ENCODE measurements at places on chromosomes 11 and 22.

DNA sequence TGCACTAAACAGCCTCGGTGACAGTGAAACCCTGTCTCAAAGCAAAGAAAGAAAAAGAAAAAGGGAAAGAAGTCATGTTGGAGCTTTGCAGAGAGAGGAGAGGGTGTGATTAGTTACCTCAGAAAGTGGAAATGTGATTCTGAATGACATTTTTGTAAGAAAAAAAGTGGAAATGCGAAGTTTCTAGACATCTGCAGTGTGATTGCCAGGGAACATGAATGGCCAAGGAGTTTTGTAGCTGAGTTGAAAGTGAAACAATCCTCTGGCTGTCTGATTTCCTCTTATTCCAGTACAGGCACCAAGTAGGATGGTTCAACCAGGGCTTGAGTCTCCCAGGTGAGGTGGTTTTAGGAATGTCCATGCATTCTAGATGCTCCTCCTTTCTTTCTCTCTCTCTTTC is 17.8 kb upstream of the SYVN1 start:
- DNase-seq = no peak

- no peak for DNase-seq
These were observed 382.1 kb downstream of the MN1 start for GRCh38 chr22:27419473-27419872.

DNA sequence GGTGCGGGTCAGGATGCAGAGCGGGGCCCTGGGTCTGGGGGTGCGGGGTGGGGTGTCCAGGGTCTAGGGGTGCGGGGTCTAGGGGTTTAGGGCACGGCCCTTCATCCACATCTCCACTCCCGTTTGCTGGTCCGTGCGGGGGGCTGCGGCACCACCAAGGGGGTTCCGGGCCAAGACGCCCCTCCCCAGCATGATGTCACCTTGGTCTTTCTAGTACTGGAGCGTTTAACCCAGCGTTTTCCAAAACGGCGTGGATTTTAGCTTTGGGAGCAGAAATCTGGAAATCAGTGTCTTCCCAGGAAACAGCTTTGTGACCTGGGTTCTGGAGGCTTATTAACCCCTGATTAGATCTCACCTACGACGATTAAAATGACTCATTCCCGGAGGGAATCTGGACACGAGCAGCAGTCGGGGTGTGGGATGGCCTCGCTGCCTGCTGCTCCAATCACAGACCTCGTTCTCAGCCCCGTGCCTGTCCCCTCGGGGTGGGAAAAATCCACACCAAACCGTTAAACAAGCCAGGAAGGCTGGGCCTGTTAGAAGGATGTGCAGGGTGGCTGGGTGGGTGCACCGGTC is 759 bp downstream of the AP2A2 start:
- DNase-seq = no peak

- no peak for DNase-seq
These were observed 55.5 kb downstream of the IGSF9B start for GRCh38 chr11:133901316-133901715.

DNA sequence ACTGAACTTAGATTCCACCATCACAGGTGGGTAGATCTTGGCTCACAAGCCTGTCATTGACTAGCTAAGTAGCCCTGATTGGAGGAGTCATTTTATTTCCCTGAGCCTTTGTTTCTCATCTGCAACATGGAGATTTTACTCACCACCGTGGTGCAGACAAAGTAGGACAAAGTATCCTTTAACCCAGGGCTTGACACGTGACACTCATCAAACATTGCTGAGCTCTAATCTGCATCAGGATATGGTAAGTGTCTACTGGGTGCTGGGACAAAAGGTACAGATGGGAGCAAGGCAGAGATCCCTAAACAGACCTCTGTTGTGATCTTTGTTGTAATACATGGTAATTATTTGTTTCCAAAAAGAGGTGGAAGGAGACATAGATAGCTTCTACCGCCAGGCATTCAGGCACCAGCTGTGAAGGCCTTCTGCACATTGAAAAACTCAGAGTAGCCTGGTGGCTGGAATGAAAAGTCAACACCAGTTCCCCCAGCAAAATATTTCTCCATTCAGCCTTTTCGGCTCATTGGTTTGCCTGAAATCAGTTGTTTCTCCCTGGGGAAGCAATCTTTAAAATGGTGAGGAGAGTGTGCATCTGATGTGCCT is 18.3 kb upstream of the MICAL2 start:
- no peak for DNase-seq

DNA sequence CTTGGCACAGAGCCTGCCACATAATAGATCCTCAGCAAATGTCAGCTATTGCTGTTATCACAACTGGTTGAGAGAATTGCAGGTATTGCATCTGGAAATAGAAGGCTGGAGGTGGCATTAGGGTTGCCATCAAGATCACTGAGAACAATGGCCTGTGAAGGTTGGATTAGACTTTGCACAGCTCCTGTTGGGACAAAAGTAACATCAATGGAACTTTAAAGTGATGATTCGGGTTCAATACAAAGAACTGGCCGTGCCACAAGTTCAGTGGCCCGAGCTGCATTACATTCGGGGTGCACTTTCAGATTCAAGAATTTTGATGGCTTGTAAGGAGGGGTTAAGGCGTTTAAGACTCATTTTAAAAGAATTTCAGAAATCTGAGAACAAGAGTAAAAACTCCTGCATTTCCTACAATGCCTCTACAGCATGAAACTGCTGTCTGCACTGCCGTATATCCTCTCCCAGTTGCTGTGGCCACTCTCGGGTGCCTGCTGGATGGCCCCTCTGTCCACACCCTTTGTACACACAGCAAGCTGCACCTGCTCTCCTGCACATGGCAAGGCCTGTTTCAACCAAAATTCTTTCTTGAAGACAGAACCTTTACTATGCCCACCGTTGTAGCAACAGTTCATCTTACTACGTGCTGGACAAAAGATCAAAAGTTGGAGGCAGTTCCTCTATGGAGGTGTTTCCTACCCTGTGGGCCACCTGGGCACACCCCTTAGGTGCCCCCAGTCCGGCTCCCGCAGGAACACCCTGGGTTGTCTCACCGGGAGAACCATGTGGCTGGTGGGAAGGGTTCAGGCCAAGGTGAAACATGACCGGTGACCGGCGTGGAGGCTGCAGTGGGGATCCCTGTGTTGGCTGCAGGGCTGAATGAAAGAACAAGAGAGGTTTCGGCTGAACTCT is 17.5 kb upstream of the SHANK2 start:
- DNase-seq = no peak

DNA sequence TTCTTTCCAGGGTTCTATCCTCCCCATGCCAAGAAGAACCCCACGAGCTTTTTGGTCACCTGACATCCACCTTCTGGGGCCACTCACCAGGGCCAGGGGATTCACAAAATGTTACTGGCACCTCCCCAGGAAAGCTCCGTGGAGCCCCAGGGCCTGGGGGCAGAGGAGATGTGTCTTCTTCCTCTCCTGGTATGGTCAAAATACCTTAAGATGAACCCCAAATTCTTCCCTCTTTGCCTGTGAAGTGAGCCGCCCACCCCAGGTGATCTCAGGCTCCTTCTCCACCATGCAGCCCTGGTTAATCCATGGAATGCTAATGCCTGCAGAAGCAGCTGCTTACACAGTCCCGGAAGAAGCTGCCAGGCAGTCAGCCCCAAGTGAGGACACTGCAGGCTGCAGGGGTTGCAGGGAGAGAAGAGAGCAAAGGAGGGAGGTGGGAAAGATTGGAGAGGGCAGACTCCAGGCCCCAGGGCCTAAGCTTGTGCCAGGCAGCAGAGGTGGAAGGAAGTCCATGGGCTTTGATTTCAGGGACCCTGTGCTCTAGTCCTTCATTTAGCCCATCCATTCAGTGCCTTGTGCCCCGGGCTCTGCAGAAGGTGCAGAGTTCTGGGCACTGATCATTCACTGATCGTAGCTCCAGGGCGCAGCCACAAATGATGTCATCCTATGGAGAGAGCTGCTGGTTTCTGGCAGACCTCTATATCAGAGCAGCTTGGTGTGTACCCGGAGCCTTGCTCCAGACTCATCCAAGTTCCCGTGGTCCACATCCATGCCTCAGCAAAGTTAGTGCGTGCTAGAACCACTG is 127.9 kb upstream of the NECTIN1 start:
- DNase-seq = no peak

DNA sequence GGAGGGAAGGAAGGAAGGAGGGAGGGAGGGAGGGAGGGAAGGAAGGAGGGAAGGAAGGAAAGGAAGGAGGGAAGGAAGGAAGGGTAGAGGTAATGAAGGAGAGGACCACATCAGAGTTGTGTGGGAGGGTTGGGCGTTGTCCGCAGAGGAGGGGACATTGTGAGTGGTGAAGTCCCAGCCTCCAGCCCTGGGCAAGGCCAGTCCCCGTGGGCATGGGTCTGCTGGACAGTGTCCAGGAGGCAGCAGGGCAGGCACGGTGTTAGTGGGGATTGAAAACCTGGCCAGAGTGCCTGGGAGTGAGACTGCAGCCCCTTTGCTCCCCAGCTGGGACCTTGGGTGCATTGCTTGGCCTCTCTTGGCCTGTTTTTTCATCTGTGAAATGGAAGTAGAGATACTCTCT is 1462.3 kb downstream of the BRD1 start:
- no peak for DNase-seq

DNA sequence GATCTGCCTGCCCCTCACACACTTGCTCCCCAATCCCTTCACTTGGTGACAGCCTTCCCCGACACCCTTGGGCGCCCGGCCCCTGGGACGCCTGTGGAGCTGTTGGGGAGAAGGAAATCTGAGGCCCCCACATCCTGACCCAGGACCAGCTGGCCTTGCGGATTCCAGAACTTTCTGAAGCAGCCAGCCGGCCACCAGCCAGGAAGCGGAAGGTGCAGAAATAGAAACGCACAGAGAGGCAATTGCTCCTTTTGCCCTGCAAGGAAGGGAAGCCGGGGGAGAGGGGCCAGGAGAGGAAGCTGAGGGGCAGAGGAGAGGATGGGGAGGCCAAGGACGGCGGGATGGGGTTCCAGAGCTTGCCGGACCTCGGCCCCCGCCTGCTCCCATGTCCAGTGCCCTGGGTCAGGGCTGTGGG is 66.7 kb upstream of the LINC01488 start:
- DNase-seq = no peak

- DNase-seq = no peak
These were observed 24.4 kb upstream of the FXYD6 start for GRCh38 chr11:117900720-117901440.

DNA sequence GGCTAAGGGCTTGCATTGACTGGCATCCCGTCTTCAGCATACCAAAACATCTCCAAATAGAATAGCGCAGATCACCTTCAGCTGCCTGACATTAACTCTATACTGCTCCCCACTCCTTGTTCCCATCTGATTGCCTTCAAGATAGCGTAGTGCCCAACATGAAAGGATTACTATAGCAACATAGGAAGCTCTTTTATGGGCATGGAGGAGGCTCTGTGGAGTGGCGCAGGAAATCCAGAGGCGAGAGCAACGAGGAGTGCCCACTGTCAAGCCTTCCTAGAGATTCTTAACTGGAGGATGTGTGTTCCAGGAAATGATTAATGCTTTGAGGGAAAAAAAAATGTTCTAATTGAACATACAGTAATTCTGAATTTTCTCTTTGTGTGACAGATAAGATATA is 213.3 kb downstream of the CADM1 start:
- no peak for DNase-seq

DNA sequence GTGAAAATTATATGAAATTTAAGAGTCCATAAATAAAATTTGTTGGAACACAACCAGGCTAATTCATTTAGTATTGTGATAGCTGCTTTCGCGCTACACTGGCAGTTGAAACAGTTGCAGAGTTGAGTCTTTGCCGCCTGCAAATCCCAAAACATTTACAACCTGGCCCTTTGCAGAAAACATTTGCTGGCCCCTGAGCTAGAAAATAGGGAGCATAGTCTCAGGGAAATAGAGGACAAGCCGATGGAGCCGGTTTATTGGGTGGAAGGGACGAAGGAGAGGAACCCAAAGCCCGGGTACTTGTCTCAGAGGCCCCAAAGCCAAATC is 527 bp upstream of the SAC3D1 start:
- DNase-seq = no peak

DNA sequence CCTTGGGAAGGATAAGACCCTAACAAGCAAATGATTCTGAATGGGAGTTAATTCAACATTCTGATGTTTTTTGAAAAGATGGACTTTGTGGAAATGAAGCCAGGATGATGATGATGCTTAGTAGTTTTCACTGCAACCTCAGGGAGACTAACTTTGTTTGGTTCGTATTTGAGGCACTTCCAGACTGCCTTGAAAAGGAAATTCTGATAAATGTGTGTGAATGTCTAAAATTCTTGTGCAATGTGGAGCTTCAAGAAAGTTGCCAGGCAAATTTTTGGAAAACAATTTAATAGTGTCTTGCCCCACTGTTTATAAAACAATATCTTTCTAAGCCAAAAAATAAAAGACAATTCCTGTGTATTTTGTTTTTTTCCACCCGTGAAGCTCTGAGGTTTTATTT is 11.2 kb upstream of the NAV2 start:
- DNase-seq = no peak

GRCh38 chr22:45321827-45322226 is 12.1 kb downstream of the FAM118A start:
- DNase-seq = no peak

GRCh38 chr11:1131033-1131911 is 26.5 kb upstream of the MUC5AC start:
- no peak for DNase-seq

GRCh38 chr11:7516475-7516874 is 2.7 kb downstream of the PPFIBP2 start:
- no peak for DNase-seq

- DNase-seq = no peak
These were observed 261.4 kb downstream of the KCNA4 start for GRCh38 chr11:29755474-29755873.

DNA sequence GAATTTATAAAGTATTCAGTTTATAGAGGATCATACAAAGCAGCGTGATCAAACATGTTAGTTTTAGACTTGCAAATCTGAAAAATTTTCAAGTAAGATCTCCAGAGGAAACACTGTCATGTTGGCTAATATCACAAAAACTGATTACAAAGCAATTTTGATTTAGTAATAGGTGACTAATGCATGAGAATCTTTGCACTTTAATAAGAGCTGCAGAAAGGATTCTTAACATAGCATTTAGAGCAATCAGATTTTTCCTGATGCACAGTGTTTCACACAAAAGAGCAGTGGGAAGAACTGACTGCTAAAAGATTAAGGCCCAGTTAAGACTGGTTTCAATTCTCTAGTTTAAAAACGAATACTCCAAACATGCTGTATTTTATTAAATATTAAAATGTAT is 321.2 kb downstream of the GUCY1A2 start:
- DNase-seq = no peak

DNA sequence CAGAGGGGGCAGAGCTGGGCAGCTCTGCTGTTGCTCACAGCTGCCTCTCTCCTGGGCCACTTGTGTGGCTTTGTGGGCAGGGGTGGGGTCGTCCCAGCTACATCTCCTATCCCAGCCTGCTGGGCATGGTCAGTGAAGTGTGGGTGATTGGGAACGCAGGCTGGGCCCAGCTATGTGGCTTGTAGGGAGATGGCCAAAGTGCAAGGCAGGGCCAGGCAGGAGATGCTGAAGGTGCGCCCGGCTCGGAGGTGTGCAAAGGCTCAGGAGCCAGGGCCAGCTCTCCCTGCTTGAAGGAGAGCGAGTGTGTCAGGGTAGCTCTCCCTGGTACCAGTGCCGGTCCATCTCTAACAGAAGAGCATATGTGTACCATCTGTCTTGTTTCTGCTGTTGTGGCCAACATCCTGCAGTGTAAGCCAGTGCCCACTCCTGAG is 8.4 kb upstream of the RANBP1 start:
- no peak for DNase-seq
